Bronchial epithelial cell (primary cell): ENCODE measurements at places on chromosomes 5 and 9.

DNA sequence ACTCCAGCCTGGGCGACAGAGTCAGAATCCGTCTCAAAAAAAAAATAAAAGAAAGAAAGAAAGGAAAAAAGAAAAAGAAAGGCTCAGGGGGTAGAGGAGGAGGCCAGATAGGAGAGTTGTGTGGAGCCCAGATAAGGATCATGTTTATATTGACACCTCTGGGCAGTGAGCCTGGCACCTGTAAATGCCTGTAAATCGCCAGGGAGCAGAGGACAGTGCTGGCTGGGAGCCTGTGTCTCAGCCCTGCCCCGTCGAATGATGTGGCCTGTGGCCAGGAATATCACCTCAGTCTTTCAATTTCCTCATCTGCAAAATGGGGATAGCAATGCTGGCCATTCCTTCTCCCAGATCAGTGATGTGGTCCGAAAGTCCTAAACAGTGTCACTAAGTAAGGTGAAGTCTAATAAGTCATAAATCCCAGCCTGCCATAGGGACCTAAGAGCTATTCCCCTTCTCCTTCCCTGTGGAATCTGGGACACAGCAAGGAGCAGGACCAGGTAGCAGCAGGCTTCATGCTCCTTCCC, 10.3 kb upstream of the ABO start:
- no peak for DNase-seq

GRCh38 chr5:78288246-78288645, 6.3 kb downstream of the AP3B1 start:
- DNase-seq: no peak

DNA sequence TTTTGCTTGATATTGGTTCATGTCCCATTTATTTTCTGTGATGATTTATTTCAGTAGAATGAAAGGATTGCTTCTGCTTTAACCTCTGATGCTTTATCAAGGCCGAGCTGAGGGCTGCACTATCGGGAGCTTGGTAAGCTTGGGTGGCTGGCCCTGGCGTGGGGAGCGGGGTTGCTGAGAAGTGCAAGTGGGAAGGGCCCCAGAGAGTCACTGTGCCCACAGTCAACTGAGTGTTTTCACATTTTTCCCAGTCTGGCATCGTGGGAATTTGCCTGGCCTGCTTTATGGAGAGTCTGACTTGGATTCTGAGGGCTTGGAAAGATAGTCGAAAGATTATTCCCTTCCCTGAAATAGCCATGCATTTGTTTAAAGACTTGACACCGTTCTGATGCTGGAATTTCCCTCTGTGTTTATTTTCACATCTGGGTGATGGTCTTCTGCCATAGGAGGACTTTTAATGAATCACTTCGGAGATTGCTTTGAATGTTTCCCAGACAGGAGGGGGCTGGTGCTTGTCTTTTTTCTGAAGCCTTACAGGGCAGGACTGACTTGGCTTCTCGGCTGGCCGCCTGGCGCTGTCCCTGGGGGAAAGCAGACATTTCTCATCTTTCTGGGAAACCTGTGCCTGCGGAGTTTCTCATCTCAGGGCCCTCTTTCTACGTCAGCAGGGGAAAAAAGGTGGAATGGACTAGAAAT, 139.0 kb downstream of the BOD1 start:
- DNase-seq: no peak

DNA sequence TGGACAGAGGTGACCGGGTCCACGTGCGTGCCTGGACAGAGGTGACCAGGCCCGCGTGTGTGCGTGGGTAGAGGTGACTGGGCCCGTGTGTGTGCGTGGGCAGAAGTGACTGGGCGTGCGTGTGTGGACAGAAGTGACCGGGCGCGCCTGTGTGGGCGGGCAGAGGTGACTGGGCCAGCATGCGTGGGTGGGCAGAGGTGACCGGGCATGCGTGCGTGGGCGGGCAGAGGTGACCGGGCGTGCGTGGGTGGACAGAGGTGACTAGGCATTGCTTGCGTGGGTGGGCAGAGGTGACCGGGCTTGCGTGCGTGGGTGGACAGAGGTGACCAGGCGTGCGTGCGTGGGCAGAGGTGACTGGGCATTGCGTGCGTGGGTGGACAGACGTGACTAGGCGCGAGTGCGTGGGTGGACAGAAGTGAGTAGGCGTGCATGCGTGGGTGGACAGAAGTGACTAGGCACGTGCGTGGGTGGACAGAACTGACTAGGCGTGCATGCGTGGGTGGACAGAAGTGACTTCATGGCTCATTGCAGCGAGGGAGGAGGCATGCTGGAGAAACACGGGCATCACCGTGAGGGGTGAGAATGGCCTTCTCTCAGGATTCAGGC, 254.1 kb upstream of the IRX4 start:
- DNase-seq: no peak

GRCh38 chr5:179308563-179309382, 36.5 kb downstream of the ADAMTS2 start:
- DNase-seq: no peak

- peak; percentile 72 for DNase-seq
Observed at GRCh38 chr5:16536246-16536645, 70.6 kb upstream of the ZNF622 start.

DNA sequence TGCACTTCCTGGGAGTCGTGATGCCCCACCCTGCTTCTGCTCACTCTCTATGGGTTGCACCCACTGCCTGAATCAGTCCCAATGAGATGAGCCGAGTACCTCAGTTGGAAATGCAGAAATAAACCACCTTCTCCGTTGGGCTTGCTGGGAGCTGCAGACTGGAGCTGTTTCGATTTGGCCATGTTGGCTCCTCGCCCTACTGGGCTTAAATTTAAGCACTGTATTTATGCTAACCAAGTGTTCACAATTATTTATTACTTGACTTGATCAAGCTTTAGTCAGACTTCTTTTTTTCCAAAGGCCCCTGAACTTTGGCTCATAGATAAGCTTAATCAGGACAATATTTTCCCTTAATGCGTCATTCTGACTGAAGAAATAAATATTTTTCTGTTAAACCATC, 1072.4 kb upstream of the CDH9 start:
- no peak for DNase-seq

DNA sequence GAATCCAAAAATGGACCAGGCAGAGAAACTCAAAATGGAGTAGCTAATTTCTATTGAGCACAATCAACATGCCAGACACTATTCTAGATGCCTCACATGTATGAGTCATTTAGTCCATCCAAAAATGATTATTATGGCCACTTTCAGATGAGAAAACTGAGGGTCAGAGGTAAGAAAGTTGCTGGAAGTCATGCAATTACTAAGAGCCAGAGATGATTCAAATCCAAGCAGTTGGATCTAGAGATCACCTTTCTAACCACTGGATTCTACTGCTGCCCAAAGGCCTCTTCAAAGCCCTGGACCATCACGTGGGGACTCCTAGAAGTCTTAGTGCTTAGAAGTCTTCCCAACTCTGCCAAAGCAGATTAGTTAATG, 51.8 kb upstream of the HMHB1 start:
- DNase-seq: no peak

DNA sequence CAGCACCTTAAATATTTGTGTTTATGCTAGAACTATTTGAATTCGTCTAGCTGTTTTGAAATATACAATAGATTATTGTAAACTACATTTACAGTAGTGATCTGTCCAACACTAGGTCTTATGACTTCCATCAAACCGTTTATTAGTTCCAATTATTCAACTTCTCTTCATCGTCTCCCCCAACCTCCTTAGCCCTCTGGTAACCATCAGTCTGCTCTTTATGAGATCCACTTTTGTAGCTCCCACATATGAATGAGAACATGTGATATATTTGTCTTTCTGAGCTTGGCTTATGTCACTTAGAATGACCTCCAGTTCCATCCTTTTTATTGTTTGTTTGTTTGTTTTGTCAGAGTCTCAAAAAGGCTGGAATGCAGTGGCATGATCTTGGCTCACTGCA, 11.8 kb downstream of the DMXL1 start:
- no peak for DNase-seq

DNA sequence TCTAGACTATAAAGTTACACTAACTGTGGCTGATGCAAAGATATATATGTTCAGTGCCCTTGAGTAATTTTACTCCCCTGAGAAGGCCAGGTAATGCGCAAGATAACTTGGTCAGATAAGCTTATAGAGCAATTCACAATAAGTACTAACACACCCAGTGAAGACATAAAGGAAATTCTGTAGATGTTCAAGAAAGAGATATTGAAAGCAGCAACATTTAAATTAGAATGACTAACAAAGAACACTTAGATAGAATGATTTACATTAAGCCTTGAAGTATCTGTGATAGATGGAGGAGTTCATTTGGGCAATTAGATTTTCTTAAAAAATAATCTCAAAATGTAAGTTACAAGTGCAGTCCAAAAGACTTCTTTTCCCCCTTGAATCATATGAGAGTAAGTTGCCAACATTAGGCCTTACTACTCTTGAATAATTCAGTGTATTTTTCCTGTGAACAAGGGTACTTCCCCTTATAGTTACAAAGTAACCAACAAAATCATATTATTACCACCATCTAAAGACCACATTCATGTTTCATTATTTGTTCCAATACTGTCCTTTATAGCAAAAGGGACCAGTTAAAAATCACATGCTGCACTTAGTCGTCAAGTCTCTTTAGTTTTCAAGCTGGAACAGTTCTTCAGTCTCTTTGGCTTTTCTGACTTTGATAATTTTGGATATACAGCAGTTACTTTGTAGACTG, 44.4 kb upstream of the ELOVL7 start:
- DNase-seq: no peak

DNA sequence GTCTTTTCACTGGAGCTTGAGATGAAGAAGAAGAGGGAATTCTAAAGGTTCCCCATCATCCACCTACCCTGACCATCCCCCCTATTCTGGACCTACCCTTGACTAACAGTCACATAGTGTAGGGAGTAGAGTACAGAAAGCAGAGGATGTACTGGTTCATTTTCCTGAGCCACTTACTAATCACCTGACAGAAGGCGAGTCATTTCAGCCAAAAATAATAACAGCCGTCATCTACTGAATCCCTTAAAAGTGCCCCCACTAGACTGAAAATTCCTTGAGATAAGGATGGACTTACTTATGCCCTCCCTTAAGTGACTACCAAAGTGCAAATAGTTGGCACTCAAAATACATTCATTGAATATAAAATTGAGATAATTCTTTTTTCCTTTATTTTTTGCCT, 112.2 kb downstream of the FOXD1 start:
- DNase-seq: peak; percentile 21

GRCh38 chr9:127925959-127926905, 4.3 kb downstream of the PIP5KL1 start:
- DNase-seq: no peak

GRCh38 chr5:147892696-147893296, 13.5 kb downstream of the C5orf46 start:
- peak; percentile 90 for DNase-seq
